ENCODE measurements at places on chromosomes 2 and 18.

- DNase-seq, result no peak
Measured at GRCh38 chr2:132790207-132790785, 120.3 kb upstream of the LYPD1 start.

GRCh38 chr2:233359823-233360222, 5.5 kb downstream of the DGKD start:
- DNase-seq, result no peak

DNA sequence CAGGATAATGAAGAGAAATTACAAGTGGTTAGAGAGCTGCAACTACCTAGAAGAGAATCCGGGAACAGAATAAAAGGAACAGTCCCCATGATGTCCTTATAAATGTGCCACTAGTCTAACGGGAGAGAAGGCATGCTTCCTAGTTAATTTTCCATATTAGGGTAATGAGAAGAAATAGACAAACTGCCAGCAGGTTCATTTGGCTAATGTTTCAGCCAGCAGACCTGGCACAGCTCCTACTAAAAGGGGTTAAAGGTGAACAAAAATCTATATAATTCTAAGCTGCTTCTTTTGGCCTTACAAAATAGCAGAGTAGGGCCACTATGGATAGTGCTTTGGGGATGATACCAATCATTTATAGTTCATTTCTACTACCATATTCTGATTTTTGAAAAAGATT, 845.3 kb upstream of the GCFC2 start:
- DNase-seq, result no peak

DNA sequence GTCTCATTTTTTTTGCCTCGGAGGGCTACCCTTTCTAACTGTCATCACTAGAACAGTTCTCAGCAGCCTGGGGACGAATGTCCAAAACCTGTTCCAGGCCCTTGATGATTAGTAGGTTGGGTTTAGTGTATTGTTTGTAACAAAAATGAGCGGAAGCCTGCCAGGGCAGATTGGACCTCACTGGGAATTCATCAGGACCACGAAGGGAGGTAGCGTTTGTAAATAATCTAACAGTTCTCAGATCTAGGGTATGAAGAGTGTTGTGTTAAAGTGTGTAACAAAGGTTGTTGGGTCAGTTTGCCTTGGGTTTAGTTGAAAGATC, 799 bp downstream of the CEP68 start:
- DNase-seq, result no peak

DNA sequence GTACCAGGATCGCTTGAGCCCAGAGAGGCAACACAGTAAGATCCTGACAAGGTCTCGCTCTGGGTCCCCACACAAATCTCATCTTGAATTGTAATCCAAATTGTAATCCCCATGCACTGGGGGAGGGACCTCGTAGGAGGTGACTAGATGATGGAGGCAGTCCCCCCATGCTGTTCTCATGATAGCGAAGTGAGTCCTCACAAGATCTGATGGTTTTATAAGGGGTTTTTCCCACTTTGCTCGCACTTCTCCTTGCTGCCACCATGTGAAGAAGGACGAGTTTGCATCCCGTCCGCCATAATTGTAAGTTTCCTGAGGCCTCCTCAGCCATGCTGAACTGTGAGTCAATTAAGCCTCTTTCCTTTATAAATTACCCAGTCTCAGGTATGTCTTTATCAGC, 46.0 kb upstream of the SERTAD2 start:
- DNase-seq, result no peak

GRCh38 chr2:98870516-98871158, 65.4 kb downstream of the CRACDL start:
- no peak for DNase-seq

DNA sequence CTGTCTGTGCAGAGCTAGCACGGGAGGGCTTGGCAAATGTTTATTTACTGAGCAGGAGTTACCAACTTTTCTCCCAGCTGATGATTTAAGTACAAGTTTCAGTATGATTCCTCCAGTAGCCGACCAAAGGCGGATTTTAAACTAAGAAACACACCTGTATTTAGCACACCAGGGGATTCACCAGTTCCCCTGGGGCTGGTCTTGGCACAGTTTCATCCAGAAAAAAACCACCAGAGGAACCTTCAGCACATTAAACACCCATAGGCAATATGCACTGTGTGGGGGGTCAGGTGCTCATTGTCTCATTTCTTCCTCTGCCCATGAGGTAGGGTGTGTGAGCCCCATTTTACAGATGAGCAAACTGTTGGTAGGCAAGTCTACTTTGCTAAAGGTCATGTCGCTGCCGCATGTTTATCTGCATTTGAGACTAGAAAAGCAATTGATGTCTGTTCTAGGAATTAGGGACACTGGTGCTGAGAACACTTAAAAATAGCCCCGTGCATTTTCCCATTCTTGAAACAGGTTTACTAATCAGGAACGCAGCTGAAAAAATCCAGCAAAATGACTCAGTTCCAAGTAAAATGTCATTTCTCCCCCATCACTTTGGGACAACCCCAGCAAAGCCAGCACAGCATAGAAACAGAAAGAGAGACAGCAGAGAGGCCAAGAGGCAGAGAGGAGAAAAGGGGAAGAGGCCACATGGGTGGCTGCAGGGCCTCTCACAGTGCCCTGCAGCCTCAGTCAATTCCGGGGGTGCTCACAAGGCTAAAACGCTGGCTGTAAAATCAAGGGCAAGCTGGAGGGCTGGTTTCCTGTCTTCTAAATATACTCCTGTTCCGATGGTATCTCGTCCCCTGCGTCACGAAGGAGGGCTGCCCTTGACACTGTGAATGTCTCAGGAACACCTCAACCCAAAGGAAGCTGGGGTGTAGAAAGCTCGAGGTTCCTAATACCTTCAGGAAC, 166.8 kb upstream of the ID2 start:
- no peak for DNase-seq

DNA sequence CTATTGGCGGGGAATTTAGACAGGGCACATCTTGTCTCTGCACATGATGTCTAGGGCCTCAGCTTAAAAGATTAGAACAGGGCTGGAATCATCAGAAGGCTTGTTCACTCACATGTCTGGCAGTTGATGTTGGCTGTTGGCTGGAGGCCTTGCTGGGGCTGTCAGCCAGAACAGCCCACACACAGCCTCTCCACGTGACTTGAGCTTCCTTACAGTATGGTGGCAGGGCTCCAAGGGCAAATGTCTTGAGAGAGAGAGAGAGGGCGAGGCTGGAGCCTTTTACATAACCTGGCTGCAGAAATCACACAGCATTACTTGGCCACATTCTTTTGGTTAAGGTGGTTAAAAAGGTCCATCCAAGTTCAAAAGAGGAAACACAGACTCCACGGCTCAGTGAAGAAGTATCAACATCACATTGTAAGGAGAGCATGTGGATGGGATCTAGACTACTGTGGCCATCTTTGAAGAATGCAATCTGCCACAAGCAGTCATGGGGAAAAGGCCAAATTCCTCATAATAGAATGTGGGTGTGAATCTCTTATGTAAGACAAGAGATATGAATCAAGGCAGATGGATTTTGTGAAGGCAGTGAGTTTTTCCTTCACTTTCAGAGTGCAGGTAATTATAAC, 30.4 kb downstream of the SRSF7 start:
- no peak for DNase-seq

DNA sequence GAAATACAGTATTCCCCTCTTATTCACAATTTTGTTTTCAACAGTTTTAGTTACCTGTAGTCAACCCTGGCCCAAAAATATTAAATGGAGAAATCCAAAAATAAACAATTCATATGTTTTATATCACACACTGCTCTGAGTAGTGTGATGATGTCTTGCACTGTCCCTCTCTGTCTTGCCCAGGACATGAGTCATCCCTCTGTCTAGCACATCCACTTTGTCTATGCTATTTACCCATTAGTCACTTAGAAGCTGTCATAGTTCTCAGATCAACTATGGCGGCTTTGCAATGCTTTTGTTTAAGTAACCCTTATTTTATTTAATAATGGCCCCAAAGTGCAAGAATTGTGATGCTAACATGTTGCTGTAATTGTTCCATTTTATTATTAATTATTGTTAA, 380.6 kb upstream of the REG3G start:
- DNase-seq, result no peak

GRCh38 chr2:161651547-161651946, 27.3 kb downstream of the SLC4A10 start:
- no peak for DNase-seq

DNA sequence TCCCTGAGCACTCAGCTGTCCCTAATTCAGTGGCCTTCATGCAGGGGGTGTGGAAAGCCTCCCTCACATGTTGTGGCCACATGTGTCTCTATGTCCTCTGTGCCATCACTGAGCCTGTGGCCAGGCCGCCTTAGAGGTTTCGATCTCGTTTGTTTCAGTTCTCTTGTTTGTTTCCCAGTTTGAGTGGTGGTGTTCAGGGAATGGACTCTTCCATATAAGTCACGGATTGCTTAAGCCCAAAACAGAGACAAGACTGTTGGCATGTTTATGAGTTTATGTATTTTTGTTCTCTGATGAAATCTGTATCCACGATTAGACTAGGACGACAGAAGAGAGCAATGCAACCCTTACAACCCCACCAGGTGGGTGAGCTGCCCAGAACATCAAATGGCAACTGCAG, 134.5 kb downstream of the CCBE1 start:
- DNase-seq, result no peak

DNA sequence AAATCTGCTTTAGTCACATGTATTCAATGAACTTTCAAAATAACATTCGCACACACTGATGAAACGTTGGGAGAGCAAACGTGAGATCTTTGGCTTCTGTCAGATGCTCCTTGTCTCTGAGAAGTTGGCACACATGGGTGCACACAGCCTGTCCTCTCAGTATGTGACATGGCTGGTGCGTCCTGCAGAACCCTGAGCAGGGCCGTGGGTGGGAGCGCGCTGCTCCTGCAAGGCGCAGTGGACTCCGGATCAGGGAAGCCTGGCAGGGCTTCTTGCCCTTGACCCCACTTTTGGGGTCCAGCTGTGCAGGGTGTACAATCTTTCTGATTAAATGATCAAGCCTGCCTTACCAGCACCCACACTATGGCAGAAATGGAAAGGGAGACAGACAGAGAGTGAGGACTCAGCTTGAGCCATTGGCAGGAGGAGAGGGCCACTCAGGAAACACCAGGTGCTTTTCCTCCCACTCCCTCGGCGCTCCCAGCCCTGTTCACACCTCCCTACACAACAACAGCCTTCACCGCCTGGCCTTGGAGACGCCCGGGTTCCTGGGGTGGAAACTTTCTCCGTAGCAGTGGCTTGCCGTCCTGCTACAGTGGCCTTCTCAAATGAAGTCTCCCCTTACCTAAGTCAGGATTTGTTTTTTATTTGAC, 108.4 kb upstream of the SNTG2 start:
- DNase-seq, result no peak

DNA sequence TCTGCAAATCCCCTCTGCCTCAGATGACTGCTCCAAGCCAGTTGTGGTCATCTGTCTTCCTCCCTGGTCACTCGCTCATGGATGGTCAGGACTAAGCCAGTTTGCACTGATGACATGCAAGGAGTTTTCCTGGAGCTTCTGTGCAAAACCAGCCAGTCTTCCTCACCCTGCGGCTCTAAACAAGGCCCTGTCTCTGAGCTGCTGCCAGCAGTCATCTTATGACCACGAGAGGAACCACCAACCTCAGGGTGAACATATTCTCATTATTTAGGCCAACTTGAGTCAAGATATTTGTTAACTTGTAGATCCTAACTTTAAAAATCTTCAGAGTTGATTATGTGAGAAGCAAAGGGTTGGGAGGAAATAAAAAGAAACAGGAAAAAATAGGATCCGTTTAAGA, 119.9 kb upstream of the CAB39 start:
- no peak for DNase-seq

- DNase-seq, result peak; percentile 93
Measured at GRCh38 chr2:3480352-3481010, 38.9 kb downstream of the ADI1 start.

GRCh38 chr2:81835321-81836000, 1530.9 kb upstream of the LRRTM1 start:
- DNase-seq, result no peak

- DNase-seq, result no peak
Measured at GRCh38 chr2:58900246-58901027, 659.3 kb upstream of the FANCL start.

DNA sequence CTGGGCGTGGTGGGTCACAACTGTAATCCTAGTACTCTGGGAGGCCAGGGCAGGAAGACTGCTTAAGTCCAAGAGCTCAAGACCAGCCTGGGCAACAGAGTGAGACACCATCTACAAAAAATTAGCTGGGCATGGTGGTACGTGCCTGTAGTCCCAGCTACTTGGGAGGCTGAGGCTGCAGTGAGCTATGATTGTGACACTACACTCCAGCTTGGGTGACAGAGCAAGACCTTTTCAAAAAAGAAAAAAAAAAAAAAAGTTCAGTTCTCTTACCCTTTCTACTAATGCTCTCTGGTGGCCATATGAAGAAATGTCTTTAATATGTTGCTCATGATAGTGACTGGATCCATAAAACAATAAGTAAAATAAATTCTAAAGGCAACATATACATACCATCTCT, 14.9 kb downstream of the TYW5 start:
- DNase-seq, result peak; percentile 21

GRCh38 chr18:474416-474815, 26.1 kb downstream of the COLEC12 start:
- DNase-seq, result no peak

- no peak for DNase-seq
Measured at GRCh38 chr2:229686122-229686919, 28.0 kb downstream of the DNER start.

DNA sequence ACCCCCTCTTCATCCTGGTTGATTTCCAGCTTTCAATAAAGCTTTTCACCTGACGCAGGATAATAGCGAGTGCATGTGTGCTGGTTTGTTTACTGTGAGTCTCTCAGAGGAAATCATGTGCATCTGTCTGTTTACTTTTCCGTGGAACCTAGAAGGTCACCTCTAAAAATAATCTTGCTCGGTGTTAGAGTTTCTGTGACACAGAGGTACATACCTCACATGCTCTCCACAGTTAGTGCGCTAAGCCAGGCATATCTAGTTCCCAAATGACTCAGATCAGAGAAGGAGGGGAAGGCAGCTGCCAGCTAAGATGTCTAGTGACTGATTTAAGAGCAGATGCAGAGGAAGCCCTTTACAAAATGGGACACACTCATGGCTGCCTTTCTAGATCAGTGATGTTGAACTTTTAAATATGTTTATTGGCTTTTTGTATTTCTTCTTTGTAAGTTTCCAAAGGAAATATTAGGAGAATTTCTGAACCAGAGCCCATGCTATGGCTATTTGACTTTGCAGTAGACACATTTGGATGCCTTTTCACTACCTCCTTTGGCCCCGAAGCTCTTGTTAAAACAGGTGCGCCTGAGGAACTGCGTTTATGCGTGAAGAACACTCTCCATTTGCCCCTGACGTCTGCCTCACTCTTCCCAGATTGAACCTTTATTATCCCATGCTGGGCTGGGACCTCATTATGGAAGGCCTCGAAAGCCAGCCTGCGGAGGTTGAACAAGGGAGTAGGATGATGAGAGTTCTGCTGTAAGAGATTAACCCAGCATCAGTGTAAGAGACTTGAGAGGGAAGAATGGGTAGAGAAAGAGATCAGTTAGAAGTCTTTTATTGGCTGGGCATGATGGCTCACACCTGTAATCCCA, 145.6 kb downstream of the FAM161A start:
- DNase-seq, result peak; percentile 39

DNA sequence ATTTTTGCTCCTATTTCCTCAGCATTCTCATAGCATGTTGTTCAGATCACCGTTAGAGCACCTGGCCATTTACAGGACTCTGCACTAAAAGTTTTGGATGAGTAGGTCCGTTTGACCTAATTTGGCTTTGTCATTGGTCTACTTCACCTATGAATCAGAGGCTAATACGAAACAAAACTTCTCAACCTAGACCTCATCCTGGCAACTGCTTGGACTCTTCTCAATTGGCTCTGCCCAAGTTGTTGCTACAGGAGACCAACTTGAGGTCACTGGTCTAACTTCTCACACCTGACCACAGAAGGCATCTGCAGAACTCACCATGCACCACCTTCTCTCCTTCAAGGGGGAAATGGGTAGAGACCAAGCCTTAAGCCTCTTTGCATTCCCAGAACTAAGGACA, 663.7 kb downstream of the PLCL1 start:
- DNase-seq, result no peak
